Esophagus squamous epithelium (tissue), 5 donors: ENCODE measurements at places on chromosomes 7 and 10.

DNA sequence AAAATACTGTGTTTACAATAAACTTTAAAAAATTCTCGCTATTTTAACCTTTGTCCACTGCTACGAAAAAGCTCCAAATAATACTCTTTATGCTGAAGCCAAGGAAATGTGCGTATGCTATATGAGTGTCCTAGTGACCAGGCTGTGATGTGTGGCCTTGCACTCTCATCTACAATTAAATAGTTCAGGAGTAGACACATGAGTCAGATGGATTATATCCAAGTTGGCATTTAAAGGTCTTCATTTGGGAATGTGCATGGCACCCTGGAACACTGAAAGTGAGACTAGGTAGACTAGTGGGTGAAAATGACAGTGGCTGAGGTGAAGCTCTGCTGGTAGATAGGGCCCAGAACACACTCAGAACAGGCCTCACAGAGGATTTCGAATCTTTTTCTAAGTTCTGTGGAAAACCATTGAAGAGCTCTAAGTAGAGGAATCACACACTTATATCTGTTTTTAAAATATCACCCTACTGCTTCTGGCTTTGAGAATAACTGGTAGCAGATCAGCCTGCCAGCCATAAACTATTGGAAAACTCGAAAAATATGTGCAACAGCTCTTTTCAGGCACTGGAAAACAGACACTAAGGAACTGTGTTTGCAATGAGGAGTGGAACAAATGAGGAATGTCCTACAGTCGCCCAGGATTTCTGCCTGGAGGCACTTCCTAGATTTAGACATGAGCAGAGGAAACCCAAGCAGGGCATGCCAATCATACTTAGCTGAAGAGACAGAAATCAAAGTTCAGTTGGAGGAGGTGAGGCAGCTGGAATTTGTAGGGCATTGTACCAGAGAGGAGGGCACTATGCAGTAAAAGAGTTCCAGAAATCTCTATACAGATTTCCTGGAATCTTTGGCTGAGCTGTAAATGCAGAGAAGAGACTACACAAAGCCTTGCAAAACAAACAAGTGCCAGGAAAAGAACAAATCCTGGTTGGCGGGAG lies 603.8 kb upstream of the LRRTM3 start:
- no peak for DNase-seq

- no peak for DNase-seq
These were observed 41.5 kb downstream of the GATA3 start for GRCh38 chr10:8095959-8096358.

DNA sequence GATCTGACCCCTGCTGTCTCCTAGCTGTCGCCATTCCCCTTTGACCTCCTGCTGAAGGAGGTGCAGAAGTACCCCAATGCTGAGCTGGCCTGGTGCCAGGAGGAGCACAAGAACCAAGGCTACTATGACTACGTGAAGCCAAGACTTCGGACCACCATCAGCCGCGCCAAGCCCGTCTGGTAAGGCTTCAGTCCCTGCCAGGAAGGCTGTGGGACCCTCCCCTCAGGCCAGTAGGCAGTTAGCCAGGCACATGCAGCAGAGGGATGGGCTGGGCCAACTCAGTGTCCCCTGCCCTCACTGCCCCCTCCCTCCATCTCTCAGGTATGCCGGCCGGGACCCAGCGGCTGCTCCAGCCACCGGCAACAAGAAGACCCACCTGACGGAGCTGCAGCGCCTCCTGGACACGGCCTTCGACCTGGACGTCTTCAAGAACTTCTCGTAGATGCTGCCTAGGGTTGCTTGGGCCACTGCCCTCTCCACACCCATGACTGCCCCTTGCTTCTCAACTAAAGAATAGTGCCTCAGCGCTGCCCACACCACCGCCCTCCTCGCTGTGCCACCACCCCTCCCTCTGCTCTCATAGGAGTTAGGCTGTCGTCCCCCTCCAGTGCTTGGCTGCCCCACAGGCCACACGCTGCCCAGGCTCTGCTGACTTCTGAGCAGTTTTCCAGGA lies 41.0 kb upstream of the ZMIZ2 start:
- no peak for DNase-seq

GRCh38 chr7:87878208-87878735 lies 2.0 kb downstream of the DBF4 start:
- DNase-seq: no peak

- DNase-seq: no peak
These were observed 94.0 kb downstream of the AKR1D1 start for GRCh38 chr7:138170298-138170697.

DNA sequence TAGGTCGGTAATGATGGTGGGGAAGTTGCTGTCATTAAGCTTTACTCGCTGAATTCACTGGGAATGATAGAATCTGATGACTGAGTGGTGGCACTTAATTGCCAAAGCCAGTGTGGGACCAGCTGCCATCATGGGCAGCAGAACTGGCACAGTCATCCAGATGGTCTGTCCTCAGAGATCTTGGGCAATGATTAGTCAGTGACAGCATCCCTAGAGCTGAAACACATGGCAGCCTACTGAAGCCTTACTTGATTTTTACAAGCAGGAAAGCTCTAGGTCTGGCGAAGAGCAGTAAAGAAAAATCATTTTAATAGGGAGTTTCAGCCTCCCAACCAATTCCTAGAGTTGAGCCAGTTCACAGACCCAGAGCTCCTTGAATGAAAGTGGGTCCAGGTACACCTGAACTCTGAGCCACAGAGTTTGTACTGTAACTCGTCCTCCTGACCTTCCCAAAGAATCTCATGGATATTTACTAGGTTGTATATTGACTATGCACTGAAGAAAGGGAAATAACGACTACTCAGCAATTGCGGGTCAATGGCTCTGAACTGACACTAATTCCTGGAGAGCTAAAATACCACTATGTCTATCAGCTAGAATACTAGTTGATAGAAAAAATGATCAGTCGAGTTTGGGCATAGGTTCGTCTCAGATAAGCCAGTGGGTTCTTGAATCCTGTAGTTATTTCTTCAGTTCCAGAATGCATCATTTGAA lies 4.4 kb upstream of the ASB13 start:
- DNase-seq: no peak

DNA sequence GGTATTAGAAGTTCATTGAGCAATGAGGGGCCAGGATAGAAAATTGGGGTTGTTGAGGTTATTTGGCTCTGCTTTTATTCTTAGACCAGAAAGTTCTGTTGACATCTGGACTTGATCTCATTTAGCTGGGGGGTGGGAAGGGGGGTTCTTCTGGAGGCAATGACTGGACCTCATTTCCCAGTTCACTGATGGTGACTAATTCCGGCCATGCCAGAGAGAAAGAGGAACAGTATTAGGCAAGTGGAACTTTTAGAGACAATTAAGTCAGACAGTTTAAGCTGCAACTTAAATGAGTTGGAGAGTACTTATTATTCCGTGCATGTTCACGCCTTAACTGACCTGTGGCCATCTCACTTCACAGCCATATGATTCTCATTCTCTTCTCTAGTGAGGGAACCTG lies 512.5 kb downstream of the REEP3 start:
- DNase-seq: no peak

GRCh38 chr7:87479951-87480350 lies 4.5 kb upstream of the ABCB4 start:
- no peak for DNase-seq

GRCh38 chr7:101235050-101235449 lies 2.6 kb downstream of the CLDN15 start:
- DNase-seq: no peak

DNA sequence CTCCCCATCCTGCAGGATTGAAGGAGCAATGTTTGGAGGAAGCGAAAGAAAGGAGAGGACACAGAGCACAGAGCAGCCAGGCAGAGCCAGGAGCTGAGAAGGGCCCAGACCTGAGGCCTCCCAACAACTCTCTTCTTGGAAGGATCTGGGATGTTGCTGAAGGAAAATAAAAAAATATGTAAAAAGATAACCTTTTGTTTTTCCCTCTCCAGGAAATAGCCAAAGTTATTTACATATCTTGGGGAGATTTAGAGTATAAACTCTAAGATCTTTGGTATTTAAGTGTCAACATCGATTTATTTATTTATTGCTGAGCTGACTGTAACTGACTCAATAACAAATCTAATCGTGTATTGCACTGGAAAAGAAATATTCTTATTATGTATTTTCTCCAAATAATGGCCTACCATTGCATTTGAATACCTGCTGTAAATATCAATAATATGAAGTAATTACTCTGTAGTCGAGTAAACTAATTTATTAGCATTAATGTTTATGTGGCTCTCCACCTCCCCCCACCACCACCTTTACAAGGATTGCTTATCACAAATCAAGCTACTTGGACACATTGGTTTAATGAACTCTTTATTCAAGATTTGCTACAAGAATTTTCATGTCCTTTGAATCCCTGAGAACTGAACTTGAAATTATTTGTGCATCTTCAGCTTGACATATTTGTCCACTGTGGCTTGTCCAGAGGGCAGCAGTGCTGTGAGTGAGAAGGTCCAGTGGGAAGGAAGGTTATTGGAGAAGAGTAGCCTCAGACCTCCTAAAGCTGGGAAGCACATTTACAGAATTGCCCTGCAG lies 1.8 kb upstream of the HOXA11 start:
- no peak for DNase-seq
